Suppressor macrophage treated with lipopolysaccharide for 4 hours (primary cell): ENCODE measurements at places on chromosomes 1 and 21.

DNA sequence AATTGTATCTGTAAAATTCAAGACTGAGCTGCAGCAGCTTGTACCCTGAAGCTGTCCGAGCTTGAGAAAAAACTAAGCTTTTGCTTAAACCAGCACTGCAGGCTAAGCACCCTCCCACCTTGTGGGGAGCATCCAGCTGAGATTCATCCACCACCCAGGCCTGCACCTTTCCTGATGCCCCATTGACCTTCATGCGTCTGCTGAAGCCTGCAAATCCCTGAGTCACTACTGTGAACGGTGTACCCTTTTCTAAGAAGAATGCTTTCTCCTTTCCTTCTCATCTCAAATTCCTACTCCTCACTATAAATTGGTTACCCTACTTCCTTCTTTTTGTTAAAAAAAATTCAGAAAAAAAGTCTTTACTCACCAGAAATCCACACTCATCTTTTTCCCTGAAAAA, 90.9 kb upstream of the RGS18 start:
- no peak for DNase-seq

DNA sequence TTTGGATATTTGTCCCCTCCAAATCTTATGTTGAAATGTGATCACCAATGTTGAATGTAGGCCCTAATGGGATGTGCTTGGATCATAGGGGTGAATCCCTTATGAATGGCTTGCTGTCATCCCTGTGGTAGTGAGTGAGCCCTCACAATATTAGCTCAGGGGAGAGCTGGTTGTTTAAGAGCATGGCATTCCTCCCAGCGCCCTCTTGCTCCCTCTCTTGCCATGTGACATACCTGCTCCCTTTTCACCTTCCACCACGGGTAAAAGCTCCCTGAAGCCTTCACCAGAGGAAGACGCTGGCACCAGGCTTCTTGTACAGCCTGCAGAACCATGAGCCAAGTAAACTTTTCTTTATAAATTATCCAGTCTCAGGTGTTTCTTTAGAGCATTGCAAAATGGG, 305.6 kb downstream of the KCTD3 start:
- DNase-seq: no peak

DNA sequence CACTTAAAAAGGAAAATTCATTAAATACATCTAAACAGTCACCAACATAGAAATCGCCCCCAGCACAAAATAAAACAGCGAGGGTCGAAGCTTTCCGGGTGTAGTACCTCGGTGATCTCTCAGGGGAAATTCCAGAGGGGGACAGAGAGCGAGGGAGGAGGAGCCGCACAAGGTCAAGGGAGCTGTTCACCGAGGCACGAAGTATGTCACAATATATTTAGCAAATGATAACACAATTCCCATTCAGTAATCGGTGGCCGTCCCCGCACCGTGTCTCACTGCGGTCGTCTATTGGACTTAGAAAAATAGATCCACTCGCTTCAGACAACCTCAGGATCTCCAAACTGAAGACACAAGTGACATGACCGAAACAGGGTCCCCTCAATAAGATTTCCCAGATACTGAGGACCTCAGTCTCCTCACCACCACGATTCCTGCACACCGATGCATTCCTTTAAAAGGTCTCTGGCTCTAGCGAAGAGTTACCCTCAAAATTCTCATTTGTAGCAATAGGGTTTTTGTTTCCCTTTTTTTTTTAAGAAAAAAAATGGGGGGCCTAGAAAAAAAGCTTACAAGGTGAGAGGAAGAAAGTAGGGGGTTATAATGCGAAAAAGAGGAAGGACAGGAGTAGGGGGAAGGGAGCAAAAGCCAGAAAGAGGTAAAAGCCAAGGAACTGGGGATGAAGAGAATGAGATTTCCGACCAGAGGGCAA, 1.1 kb downstream of the LPGAT1 start:
- peak; percentile 34 for DNase-seq

GRCh38 chr1:204725821-204726448, 40.4 kb upstream of the LRRN2 start:
- no peak for DNase-seq

DNA sequence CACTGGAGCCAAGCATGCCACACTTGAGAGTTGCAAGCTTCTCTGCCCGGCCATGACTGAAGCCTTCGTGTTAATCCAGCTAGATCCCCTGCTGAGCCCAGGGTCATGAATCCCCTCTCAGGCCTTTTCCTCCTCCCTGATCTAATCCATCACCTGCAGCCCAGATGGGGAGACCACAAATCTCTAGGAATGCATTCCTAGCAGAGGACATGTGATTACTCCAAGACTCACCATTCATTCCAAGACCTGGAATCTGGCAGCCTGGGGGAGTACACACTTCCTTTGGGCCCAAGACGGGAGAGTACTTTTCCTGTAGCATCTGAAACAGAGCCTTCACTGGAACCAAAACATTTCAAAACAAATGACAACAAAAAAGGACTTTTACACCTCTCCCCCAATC, 269.3 kb upstream of the NFIA start:
- no peak for DNase-seq

- no peak for DNase-seq
Observed at GRCh38 chr1:29436181-29436785, 200.0 kb downstream of the PTPRU start.

- DNase-seq: no peak
Observed at GRCh38 chr1:180135535-180135934, 19.1 kb upstream of the QSOX1 start.

DNA sequence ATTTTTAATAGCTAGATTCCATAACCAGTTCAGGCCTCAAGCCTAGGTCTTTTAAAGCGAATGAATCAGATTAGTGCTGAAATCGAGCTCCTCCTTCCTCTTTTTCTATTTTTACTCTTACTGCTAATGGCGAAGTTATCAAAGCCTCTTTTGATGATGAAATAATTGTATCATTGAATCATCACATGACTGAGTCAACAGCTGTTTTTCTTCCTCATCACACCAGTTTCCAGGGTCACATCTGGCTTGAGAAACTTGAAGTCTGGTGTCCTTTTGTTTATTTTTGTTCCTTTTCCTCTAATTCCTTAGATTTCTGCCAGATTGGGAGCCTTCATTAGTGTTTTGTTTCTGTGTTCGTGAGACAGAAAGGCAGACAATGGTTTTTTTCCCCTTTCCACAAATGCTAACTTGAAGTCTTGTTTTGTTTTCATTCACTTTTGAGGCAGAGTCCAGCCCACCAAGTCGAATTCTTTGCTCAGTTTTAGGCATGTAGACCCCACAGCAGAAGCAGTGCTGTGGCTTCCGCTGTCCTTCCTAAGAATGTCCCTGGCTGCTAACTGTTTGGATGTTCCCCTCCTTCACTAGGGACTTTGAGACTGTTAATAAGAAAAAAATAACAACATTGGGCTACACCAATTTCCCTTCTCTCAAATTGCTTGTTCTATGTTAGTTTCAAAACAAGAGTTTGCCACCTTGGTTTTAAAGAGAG, 51.9 kb upstream of the FMOD start:
- DNase-seq: peak; percentile 91

DNA sequence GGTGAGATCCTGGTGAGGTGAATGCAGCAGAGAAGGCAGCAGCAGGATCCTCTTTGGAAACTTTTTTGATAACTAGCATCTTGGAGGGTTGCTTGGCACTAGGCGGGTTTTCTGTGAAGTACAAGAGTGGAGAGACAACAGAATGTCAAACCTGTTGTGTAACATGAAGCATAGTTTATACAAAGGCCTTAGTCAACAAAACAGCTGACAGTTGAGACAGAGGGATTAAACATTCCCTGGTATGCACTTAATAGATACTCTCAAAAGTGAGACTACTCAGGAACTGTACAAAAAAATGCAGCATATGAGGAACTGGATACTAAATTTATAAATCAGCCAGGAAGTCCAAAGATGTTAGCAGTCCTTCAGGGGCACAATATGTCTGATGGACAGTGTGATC, 16.4 kb upstream of the CCDC17 start:
- no peak for DNase-seq
